Foreskin keratinocyte (primary cell): ENCODE measurements at places on chromosomes 2 and 18.

GRCh38 chr2:33032245-33032644 lies 85.5 kb downstream of the LTBP1 start:
- DNase-seq = no peak

GRCh38 chr18:12027046-12027445 lies 45.7 kb downstream of the IMPA2 start:
- peak; percentile 52 for DNase-seq

DNA sequence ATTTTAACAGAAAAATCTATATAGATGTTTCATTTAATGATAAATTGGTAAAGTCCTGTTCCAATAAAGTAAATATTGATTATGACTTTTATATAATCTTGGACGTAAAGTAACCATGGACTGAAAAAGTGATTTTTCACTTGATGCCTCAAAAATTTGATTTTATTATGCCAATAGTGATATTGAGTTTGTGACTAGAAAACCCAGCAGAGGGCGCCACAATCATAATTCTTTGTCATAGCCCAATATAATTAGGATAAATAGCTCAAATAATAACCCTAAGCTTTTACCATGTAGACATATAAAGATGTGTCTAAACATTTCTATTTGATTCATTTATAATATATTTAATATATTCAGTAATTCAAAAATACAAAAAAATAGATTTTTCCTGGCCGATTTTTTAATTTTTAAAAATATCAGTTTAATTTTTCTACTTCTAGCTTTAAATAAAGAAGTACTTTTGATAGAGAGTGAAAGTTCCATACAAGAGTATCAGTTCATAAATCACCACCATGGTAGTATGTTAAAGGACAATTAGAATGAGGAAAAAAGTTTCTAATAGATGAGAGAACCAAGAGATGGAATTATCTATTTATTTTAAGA lies 30.7 kb downstream of the CAMKMT start:
- DNase-seq = no peak

DNA sequence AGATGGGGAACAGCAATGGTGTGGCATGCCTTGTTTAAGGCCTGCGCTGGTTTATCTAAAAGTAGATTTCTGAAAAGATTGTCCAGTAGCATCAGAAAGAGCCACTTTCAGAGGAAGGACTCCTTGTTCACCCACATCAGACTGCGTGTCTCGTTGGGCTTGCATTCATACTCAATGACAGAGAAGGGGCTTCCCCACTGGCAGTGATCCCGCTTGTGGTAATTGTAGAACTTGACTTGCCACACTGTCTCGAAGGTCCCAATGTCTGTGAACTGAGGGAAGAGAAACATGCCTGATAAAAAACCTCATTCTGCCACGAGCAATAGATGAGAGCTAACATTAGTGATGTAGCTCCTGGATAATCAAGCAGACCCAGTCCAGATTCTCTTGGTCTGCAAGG lies 26.0 kb downstream of the CNRIP1 start:
- DNase-seq = no peak

DNA sequence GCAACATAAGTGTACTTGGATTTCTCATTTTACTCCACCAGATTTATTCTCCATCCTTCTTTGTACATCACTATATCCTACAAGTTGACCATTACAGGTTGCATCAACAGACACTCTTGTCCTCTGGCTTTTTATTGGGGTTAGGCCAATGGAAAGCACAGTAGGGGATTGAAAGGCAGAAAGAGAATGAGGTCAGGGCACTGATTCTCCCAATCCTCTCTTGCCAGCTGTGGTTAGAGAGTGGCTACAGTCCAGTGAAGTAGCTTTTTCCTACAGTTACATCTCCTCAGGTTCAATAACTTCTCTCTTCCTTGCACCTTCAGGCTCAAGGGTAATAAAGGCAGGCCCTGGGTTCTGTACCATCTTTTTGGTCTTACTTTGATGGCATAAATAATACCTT lies 20.2 kb upstream of the COL5A2 start:
- DNase-seq = no peak

GRCh38 chr2:207749873-207750272 lies 19.8 kb downstream of the FZD5 start:
- no peak for DNase-seq

DNA sequence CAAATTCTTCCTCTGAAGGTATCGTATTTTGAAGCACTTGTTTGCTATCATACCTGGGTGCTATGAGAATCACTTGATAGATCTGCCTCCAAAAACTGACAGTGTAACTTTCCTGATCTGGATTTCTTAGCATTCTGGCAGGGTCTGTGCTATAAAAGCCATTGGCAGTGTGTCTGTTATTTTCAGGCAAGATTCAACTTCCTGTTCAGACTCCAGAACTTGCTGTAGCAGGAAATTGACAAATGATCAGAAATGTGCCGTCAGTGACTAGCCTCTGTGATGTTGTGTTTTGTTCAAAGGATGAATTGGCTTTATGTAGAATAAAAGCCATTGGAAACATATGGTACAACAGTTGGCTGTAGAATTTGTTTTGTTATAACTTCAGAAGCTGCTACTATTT lies 273.3 kb downstream of the PTPRM start:
- no peak for DNase-seq

- DNase-seq = no peak
Observed at GRCh38 chr2:50564766-50565165, 467.2 kb downstream of the NRXN1 start.

GRCh38 chr2:101089942-101090799 lies 61.0 kb downstream of the TBC1D8 start:
- no peak for DNase-seq

- DNase-seq = no peak
Observed at GRCh38 chr2:64737547-64737946, 83.8 kb upstream of the SERTAD2 start.

DNA sequence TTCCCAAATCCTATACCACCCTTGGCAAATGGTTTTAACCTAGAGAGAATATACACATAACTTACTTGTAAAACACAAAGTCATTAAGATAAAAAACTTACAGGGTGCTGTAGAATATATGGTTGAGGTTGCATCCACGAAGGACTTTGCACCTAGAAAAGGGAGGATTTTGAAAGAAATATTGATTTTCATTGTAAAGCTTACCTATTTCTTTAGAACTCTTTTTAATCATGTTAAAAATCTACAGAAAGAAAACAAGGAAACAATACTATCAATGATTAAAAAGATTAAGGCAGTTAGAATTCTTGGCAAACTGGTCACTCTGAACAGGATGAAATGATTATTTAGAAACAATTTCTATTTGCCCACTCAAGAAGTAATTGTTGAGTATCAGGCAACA lies 81.1 kb upstream of the ITGB6 start:
- no peak for DNase-seq

DNA sequence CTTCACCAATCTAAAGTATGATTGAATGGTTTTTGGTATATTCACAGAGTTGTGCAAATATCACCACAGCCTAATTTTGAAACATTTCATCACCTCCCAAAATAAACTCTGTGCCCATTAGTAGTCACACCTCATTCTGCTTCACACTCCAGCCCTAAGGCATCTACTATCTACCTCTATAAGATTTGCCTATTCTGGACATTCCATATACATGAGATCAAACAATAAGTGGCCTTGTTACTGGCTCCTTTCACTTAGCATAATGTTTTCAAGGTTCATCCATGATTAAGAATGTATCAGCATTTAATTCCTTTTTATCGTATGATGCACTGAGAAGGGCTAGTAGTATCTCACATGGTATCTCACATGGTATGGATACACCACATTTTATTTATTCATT lies 204.6 kb upstream of the SMAD7 start:
- peak; percentile 52 for DNase-seq

GRCh38 chr2:217290467-217290866 lies 430.6 kb upstream of the TNP1 start:
- DNase-seq = no peak

- no peak for DNase-seq
Observed at GRCh38 chr2:239186516-239187357, 214.1 kb downstream of the HDAC4 start.

GRCh38 chr2:40094451-40094850 lies 315.4 kb upstream of the THUMPD2 start:
- no peak for DNase-seq

- peak; percentile 60 for DNase-seq
Observed at GRCh38 chr2:189221811-189222467, 42.4 kb upstream of the COL5A2 start.

DNA sequence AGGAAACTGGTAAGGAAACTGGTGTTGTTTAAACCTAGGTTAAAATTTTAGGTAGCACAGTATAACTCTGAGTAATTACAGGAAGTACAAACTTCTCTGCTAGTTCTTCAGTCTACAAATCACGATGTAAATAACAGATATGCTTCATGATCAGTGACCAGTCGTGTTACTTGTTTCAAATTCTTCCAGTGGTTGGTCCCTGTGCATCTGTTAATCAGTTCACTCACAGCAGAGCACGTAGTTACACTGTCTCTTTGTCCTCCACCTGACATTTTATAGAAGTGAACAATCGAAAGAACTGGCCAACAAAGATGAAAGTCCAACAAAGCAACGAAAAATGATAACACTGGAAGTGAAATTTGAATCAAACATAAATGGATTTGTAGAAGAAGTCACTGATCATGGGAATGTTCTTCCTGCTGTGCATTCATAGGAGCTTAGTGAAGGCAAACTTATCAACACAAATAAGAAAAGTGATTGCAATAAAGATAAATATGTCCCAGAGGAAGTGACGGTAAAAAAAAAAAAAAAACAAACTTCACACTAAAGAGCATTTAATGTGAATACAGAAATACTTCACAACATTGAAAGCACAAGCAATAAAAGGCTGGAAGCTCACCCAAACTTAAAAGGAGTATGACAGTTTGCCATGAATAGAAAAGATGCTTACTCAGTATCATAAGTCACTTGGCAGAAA lies 7.0 kb downstream of the EIF2AK2 start:
- DNase-seq = no peak

- DNase-seq = no peak
Observed at GRCh38 chr2:162821176-162821575, 17.4 kb downstream of the KCNH7 start.

DNA sequence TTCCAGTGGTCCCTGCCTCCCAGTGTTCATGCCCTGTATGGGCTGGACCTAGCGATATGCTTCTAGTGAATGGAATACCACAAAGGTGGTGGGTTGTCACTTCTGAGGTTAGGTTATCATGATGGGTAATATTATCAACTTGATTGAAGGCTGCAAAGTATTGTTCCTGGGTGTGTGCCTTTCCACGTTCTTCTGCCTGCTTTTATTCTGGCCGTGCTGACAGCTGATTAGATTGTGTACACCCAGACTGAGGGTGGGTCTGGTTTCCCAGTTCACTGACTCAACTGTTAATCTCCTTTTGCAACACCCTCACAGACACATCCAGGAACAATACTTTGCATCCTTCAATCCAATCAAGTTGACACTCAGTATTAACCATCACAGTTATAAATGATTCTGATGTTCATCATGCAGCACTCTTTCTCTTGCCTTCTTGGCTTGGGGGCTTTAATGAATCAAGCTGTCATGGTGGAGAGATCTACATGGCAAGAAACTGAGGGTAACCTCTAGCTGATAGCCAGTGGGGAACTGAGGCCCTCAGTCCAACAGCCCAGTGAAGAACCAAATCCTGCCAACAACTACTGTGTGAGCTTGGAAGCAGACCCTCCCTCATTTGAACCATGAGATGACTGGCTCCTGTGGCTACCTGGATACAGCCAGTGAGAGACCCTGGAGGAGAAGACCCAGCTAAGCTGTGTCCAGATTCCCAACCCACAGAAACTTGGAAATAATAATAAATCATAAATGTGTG lies 63.0 kb upstream of the CELF4 start:
- DNase-seq = no peak

GRCh38 chr2:196530910-196531309 lies 108.6 kb upstream of the CCDC150 start:
- no peak for DNase-seq

DNA sequence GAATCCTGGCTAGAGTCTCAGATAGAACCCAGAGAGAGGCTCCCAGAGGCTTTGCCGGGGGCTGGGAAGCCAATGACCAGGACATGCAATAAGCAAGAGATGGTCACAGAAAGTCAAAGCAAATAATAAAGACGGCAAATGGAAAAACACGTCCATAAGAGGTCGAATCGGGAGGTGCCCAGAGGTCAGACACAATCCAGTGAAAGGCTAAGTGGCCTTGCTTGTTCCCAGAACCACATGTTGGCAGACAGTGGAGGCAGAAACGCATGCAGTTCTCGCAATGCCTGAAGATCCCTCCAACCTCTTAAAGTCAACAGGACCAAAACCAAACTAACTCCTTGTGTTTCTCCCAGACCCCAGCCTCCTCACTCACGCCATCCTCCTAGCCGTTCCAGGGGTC lies 3.0 kb downstream of the CYB5A start:
- DNase-seq = no peak

DNA sequence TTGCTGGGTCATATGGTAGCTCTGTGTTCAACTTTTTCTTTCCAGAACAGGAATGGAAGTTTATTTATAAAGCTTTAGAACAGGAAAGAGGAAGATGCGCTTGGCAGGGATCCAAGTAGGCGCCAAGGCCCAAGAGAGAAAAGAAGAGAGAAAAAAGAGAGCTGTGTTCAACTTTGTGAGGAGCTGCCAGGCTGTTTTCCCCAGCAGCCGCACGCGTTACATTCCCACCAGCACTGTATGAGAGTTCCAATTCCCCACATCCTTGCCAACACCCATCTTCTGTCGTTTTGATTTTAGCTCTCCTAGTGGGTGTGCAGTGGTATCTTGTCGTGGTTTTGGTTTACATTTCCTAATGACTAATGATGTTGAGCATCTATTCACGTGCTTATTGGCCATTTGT lies 51.4 kb downstream of the KCNF1 start:
- no peak for DNase-seq

DNA sequence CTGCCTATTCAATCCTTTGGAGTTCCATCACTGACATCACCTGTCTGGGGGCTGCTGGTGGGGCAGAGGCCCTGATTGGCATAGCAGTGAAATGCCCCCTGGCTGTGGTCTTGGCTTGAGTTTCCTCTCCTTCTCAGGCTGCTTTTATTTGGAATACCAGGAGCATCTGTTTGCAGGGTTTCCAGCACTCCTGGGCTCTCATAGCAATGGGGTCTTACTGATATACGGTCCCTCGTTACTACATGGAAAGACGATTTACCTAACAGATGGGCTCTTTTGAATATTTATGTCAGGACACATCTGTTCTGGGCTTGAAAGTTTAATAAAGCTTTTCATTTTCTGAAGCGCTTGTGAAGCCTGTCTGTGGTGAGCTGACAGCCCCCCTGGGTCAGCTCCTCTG lies 230.3 kb downstream of the SLC4A3 start:
- DNase-seq = no peak

GRCh38 chr2:123438675-123439074 lies 586.4 kb upstream of the CNTNAP5 start:
- DNase-seq = no peak

DNA sequence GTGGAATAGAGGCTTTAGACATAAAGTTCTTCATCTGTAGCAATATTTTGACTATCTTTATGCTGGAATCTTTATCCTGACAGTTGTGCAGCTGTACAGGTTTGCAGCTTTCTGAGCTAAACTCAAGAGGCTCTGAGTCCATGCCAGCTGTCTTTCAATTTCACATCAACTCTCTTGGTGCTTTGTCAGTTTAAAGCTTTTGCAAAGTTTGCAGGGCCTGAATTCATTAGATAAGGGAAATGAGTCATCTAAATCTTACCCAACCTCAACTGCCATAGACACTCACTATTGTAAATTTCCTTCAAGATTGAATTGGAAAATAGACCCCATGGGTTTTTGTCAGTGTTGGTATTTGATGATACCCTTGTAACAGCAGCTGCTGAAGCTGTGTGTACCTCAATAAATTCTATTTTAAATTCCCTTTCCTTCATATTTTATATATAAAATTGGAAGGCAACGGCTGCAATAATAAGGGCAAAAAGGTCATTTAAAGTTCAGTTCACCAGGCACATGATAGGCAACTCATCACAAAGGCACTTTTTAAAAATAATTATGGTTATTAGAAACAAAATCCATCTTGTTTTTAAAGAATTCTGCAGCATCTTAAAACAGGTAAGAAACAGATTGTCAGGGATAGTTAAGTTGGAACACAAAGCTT lies 169.9 kb upstream of the SLC39A10 start:
- DNase-seq = peak; percentile 39
